Suprapubic skin (tissue), 4 donors: ENCODE measurements at places on chromosomes 6 and 20. TPM values are rescaled to one million over a fixed set of nuclear protein-coding genes. Genes with fewer than 3 reads are reported as not detected.

The TRIM39 gene
- total RNA-seq, result 6.6 TPM

The EDN1 gene
- 21.7 TPM for total RNA-seq

The OR2B3 gene
- total RNA-seq, result not detected

The KHDC1 gene
- not detected for total RNA-seq

The PREX1 gene
- 4.7 TPM for total RNA-seq

The ADTRP gene
- 21.7 TPM for total RNA-seq

The CD24 gene
- total RNA-seq, result 186 TPM

DNA sequence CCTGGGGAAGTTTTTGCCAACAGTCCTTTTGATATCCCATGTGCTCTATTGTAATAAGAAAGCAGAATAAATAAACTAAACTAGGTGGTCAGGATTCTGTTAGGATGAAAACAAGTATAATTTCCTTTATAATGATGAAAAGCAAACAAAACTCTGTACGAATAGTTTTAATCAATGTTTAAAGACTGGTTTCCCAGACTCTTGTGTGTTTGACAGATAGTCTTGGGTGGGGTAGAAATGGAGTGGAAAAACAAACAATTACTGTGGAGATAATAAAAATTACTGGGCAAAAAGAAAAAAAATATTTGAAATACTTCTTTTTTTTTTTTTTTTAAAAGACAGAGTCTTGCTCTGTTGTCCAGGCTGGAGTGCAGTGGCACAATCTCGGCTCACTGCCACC is 152.1 kb upstream of the FLRT3 start:
- DNase-seq, result no peak

DNA sequence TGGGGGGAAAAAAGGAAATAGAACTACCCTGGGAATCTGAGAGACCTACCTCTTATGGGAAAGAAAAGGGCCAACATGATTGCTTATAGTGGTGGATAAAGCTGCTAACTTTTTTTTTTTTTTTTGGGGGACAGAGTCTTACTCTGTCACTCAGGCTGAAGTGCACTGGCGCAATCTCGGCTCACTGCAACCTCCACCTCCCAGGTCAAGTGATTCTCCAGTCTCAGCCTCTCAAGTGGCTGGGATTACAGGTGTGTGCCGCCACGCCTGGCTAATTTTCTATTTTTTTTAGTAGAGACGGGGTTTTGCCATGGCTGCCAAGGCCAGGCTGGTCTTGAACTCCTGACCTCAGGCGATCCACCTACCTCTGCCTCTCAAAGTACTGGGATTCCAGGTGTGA is 39.5 kb upstream of the TBC1D22B start:
- no peak for DNase-seq

GRCh38 chr20:32972181-32973076 is 31.8 kb downstream of the SUN5 start:
- peak; percentile 67 for DNase-seq

DNA sequence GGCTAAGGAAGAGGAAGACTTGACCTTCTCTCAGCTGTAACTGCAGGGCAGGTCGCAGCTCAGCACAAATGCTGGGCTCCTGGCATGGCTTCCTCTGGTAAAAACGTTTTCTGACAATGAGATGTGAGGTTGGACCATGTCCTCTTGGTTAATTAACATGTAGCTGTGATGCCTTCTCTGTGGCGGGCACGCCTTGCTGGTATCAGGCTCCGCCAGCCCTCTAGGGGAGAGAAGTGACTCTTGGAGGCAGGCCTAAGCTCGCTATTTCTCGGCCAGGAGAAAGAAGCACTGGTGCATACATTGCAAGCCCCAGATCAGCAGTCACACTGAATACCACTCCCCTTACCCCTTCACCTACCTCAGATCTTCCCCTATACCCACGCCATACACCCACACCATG is 65.0 kb downstream of the QRSL1 start:
- DNase-seq, result no peak

GRCh38 chr6:20302168-20302567 is 89.9 kb upstream of the MBOAT1 start:
- DNase-seq, result no peak

DNA sequence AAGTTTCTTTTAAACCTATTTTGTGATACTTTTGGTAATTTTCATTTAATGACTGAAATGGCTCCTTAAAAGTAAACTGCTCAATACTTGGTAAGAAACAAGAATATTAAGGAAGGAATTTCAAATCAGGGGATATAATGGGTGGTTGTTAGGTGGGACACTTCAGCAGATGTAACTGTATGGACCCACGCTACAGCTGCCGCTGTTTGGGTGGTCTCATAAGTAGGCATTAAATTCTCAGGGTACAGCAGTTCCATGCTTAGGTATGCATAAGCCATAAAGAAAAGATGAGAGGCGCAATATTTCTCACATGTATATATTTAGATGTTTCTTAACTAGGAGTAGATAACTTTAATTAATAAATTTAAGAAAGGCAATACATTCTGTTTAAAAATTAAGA is 35.0 kb downstream of the COL19A1 start:
- DNase-seq, result no peak

DNA sequence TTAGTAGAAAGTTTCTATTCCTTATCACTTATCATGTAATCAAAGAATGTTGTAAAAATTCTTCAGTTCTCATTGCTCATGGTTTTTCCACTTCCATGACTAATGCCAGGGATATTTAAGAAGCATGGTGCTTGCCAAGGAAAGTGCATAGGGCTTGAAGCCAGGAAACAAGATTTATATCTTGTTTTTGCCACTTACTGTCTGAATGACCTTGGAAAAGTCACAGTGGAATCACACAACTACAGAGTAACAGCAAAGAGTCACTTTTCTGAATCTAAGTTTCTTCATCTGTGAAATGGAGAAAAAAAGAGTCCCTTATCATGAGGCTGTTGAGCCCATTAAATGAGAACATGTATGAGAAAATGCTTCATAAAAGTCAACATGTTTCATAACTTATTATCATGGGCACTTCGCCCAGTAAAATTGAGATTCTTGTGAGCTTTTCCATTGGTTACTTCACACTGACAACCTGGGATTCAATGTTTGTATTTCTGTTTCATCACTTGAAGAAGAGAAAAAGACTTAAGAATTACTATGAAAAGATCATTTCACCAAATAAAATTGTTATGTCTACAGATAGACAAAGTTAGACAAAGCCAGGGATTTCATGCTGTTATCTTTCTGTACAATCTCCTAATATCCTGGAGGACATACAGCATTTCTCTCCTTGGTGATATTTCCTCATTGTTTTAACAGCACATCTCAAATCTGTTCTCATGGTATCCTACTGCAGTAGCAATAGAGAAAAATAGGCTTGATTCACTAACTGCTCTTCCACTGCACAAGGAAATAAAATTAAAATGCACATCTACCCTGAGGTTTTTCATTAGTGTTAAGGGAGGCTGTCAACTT is 7.6 kb upstream of the BMP5 start:
- DNase-seq, result no peak

GRCh38 chr20:51348876-51349275 is 193.6 kb downstream of the NFATC2 start:
- DNase-seq, result no peak

GRCh38 chr6:125656287-125656870 is 93.1 kb upstream of the HEY2 start:
- no peak for DNase-seq

- DNase-seq, result no peak
Measured at GRCh38 chr6:15690510-15690909, 27.7 kb upstream of the DTNBP1 start.

- DNase-seq, result no peak
Measured at GRCh38 chr20:42923348-42923918, 266.3 kb downstream of the PTPRT start.
